ENCODE measurements at places on chromosomes 7 and 10.

DNA sequence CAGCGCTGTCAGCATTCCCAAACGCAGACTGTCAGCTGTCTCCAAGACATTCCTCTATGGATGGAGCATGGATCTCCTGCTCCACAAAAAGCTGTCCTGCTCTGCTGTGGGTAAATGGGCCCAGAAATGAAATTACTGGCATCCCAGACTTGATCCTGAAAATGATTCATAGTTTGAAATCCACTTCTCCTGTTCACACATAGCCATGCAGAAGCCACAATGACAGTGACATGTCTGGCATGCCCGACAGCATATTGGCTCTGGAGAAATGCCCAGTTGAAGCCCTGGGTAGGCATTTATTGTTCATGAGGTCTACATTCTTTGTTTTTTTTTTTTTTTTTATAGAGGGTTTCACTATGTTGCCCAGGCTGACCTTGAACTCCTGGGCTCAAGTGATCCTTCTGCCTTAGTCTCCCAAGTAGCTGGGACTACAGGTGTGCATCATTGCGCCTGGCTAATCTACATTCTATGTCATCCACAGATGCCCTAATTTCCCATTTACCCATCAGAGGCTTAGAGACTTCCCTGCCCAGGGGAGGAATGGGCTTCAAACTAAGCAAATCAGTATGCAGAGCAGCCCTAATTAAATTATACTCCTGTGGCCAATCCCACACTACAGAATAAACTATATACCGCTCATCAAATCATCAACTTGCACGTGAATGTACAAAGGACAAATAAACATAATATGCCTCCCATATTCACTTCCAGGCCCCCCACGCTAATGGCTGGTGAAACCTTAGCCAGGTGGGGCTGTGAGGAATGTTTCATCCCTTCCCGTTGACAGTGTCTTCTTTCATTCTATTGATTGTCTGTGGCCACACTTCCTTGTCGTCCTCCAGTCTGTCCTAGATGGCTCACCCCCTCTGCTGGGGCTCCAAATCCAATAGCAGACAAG lies 61.8 kb upstream of the EEPD1 start:
- DNase-seq, result no peak

DNA sequence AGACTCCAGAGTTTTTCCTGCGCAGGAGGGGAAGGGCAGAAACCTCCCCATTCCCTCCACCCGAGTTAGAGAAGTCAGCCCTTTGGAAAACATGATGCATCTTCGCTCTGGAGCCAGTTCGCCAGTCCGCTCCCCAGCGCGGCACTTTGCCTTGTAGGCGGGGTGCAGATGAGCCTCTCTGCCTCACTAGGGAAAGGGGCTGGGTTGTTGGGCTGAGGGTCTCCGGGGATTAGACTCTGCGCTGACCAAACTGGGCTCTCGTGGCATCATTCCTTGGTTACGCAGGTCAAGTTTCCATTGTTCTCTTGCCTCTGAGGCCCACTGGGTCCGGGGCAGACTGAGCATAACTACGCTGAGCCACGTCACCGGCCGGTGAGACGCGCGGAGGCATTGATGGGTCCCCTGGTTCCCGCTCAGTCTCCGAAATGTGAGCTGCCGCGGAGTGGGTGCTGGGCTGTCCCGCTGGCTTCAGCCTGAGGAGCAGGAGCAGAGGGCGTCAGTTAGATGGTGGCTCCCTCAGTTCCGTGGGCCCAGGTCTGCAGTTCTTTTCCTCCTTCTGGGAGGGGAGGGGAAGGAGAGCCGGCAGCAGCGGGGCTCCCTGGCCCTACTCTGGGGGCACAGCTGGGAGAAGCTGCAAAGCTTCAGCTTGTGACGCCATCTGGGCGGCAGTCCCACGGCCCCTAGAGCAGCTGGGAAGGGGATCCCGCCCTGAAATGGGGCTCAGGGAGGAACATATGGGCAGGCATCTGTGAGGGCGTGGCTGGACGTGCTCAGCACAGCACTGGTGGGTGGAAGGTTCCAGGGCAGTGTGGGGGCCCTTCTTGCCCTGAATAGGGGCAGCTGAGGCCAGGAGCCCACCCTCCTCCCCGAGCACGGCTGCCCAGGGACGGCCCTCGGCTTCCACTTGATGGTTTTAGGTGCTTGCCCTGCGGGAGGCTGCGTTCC lies 121.3 kb upstream of the BTBD16 start:
- no peak for DNase-seq

- DNase-seq, result no peak
These were observed 1.5 kb downstream of the NRG3 start for GRCh38 chr10:81876253-81877077.

- peak; percentile 4 for DNase-seq
These were observed 174.8 kb upstream of the FZD1 start for GRCh38 chr7:91089382-91089963.

DNA sequence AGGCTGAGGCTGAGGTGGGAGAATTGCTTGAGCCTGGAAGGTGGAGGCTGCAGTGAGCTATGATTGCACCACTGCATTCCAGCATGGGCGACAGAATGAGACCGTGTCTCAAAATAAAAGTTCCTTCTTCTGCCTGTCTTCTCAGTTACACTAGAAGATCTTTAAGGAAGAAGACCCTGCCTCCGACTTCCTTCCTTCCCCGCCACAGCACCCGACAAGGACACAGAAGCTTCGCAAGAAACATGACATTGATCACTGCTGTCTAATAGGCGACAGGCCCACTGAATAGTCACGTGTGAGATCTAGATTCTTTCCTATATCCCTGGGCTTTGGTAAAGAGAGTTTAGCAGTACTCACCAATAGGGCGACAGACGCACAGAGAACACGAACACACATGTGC lies 118.2 kb downstream of the PRPF18 start:
- DNase-seq, result no peak

Measured in central memory CD4-positive, alpha-beta T cell (primary cell).